Activated effector memory CD4-positive, alpha-beta T cell treated with Interleukin-2 at 50 U/mL for 16 hours (primary cell): ENCODE measurements at places on chromosomes 3 and 15.
A peak's percentile ranks its signal among the peaks of the same experiment; 100 is the strongest.

DNA sequence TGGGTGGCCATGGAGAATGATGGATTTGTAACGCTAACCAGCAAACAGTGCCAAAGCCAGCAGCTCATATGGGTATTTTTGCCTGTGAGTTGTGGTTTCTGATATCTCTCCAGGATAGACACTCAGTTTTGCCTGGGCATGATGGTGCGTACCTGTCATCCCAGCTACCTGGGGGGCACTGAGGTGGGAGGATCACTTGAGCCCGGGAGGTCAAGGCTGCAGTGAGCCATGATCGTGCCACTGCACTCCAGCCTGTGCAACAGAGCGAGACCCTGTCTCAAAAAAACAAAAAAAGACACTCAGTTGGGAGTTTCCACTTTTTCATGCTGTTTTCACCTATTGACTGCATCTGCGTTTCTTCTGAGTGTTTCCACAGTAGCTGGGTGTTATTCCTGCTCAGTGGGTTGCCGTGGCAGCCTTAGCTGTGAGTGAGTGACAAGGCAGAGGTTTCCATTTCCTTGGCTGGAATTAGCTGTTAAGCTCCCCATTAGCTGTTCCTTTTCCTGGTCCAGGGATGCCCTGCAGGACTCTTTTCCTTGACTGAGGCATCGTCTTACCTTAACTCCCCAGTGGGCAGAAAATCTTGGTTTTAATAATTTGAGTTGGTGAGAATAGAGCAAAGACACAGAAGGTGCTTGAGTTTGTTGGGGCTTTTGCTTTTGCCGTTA, 14.2 kb upstream of the RPP14 start:
- DNase-seq, result no peak

DNA sequence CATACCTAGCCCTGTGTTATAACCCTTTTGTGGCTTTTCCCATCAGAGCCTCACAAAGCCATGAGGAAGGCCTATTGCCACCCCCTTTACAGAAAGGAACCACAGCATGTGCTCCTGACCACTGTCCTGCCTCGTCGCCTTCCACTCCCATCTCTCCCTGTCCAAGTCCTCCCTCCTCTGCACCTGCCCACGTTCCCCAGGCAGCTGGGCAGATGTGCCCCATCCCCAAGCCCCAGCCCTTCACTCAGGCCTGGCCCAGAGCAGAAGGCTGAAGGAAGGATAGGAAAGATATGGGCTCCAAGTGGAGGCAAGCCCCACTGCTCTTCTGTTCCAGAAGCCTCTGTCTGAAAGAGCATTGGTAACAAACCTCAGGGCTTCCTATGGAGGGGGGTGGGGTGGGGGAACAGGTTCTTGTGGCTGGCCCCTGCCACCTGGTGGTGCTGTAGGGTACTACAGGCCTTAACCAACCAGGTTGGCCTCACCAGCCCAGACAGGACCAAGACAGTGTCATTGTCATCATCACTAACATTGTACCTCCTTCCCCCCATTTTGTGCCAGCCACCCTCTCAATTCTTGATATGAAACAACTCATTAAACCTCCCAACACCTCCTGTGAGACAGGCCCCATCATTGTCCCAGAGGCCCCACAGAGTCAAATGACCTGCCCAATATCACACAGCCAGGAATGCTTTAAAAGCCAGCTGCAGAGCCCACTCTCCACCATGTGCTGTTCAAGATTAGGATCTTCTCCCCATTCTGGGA, 10.0 kb downstream of the POC1A start:
- DNase-seq, result peak; percentile 79

DNA sequence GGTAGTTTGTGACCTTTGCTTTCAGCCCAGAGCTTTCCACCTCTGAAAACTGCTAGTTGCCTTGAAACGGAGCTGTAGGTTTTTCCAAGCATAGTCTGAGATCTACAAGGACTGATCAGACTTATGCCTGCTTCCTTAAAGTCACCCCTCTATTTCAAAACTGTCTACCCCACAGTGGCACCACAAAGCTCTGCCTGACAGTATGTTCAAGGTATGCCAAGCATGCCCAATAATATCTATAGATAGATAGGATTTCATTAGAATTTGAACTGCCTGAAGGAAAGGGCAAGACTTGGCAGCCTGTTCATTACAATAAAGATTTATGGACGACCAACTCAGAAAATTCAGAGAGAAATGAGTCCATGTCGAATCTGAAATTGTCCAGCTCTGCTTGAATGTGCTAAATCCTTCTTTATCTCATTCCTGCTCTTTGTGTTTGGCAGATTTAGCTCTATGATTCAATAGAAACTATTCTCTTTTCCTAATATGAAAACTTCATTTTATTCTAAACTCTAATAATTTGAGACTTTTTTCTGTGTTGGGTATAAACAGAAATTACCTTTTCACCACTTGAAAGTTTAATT, 227.6 kb upstream of the TBC1D5 start:
- DNase-seq, result no peak

GRCh38 chr3:44887101-44887500, 12.7 kb downstream of the TGM4 start:
- no peak for DNase-seq

DNA sequence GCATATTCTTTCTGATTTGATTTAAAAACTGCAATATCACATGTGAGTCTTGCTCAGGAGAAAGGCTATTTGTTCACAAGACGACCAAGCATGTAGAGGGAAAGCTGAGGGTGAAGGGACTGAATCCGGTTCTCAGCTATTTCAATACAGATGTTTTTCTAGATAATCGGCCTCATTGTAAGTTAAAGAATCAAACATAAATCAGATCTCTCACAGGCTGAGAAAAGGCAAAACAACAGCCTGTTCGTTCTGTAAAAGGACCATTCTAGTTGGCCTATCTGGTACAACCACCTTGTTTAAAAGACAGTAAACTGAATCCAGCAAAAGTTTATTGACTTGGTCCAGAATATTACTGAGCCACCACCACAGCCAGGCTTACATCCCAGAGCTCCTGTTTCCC, 1045.7 kb upstream of the CFAP20DC start:
- DNase-seq, result no peak

DNA sequence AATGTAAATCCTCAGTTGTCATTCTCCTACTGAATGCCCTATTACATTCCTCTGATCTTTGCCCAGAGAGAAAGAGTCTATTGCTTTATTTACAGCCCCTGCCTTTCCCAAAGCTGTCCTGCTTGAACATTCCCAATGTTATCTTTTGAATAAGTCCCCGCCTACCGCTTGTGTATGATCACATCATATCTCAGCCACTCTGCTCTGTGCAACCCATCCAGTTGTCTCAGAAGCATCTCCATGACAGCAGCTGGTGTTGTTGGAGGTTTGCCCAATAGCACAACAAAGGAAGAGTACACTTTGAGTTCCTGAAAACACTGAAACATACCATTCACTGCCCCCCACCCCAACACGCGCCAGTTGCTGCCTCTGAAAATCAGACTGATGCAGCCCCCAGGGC, 22.0 kb upstream of the FAM3D start:
- DNase-seq, result no peak

GRCh38 chr15:31344823-31345605, 18.4 kb downstream of the KLF13 start:
- no peak for DNase-seq

DNA sequence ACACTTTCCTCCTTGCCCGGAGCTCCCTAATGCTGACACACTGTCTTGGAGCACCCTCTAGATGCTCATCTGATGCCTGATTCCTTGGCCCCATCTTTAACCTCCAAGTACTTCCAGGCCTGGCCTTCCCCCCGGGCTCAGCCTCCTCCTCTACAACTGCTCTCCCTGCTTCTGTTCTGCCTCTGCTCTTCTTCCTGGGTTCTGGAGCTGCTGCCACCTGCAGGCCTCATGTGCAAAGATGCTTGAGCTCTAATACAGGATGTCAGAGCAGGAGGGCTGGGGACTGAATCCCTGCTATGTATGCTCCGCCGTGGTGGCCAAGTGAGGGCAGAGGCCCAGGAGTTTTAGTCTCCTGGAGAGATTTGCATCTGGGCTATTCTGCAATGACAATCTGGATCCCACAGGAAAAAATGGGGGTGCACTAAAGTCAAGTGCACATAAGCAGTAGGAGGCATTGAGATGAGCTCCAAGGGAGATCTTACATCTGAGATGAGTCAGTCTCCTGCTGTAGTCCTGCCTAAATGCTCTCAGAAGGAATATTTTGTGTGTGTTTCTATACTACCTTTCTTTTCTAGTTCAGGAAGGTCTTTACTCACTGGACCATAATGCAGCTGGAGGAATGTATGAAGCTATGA, 296.3 kb downstream of the UACA start:
- no peak for DNase-seq

GRCh38 chr3:162770551-162770950, 1273.9 kb downstream of the OTOL1 start:
- DNase-seq, result no peak

GRCh38 chr3:192515664-192516045, 211.7 kb downstream of the FGF12 start:
- DNase-seq, result no peak

GRCh38 chr3:115580566-115580965, 42.7 kb upstream of the GAP43 start:
- no peak for DNase-seq

DNA sequence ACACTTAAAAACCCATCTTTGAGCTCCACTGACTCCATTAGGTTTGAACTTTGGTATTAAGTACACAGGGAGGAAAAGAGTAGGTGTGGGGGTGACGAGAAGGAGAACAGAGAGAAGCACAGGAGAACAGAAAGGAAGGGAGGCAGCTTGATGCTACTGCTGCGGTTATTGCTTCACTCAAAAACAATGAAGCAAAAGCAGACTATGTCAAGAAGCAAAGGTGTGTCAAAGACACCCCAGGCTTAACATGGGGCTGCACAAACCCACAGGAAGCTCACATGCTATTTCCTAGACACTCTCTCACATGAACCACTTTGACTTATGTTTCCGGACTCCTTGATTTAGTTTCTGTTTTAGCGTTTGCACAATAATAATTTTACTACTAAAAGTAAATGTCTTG, 961.0 kb upstream of the CFAP20DC start:
- peak; percentile 52 for DNase-seq

DNA sequence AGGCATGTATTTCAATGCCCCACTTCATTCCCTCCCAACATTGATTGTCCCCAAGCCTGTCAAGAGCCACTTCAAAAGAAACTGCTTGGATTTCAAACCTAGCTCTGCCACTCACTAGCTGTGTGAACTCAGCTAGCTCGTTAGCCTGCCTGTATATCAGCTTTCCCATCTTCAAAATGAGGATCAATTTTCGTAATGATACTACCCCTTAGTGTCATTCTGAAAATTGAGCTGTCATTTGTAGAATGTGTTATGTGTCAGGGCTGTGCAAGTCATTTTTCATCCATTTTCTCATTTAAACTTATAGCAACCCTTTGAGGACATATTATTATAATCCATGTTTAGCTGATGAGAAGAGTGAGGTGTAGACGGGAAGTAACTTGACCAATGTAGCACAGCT, 88.6 kb downstream of the TRIM42 start:
- no peak for DNase-seq

DNA sequence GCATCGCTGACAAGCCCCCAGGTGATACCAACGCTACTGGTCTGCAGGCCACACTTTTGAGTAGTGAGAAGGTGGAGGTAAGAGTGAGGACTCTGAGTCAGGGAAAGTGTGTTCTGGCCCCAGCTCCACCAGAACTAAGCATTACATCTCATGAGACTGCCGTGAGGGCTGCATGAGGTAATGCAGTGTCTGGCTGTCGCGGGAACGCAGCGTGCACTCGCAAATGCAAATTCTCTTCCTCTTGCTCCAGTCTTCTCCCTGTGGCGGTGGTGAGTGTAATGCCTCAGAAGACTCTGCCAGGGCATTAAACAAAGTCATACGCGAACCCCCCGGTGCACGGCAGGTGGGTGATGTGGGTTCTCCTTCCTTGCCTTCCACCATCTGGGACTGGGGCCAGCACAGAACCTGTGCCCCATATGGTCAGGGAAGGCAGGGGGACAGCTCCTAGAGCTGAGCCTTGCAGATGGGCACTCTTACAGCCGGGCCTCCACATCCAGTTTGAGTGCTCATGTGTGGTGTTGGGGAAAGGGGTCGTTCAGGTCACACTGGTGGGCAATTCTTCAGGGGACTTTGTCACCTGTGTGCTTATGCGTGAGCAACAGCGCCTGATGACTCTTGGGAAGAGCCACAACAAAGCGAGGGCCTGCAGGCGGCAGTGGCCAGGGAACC, 175.8 kb downstream of the XXYLT1 start:
- no peak for DNase-seq

DNA sequence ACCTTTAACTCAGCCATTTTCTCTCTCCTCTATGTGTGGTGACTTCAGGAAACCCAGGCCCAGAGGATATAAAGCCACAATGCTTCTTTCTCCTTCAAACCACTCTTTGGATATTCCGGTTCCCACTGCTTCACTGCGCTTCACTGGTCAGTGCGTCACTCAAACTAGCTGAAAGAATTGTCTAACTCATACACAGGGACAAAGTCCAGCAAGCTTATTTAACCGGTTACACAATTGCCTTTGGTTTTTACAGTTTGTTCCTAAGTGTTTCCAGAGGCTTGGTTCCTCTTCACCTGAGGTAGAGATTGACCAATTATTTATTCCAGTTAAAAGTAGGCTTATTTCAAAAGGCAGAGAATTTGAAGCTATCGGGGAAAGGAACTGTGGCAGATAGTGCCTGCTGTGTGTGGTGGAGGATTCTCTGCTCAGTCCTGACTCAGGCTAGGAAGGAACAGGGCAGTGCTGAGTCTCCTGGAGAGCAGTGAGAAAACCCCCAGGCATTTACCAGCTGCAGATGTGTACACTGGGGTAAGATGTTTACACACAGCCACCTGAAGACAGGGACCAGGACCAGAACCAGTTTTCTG, at the start of gene HGD:
Gene HGD (minus strand): TSS at position 145 of the 587 bp plus-strand sequence. CDS start 128 bp downstream, at position 17.
- DNase-seq, result no peak

DNA sequence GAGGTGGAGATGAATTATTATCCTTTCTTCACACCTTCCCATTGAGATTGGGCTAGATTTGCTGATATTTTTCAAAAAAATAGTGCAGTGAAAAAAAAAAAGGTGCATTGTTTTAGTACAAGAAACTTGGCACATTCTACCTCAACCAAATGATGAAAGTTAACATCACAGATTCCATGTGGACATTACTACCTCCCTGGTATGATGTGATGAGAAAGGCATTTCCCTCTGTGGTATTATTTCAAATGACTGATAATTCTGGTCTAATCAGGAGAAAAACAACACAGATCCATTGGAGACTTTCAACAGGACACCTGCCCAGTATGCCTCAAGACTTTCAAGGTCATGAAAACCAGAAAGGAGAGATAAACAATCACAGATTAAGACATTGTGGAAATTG, 313.4 kb downstream of the BCHE start:
- no peak for DNase-seq

- no peak for DNase-seq
These were observed 6.8 kb downstream of the ADAMTS9 start for GRCh38 chr3:64681015-64681414.

- no peak for DNase-seq
These were observed 8.0 kb upstream of the SLC22A13 start for GRCh38 chr3:38257583-38257982.

GRCh38 chr3:111726788-111727305, 131.7 kb upstream of the ZBED2 start:
- DNase-seq, result no peak
